BJ (cell line): ENCODE measurements at places on chromosomes 2 and 18. TPM values are rescaled to one million over a fixed set of nuclear protein-coding genes. Genes with fewer than 3 reads are reported as not detected.

The CHST9 gene
- not detected in 2 replicates for polyA plus RNA-seq

The MBP gene
- 2.1 and 2.3 TPM in 2 replicates for polyA plus RNA-seq

DNA sequence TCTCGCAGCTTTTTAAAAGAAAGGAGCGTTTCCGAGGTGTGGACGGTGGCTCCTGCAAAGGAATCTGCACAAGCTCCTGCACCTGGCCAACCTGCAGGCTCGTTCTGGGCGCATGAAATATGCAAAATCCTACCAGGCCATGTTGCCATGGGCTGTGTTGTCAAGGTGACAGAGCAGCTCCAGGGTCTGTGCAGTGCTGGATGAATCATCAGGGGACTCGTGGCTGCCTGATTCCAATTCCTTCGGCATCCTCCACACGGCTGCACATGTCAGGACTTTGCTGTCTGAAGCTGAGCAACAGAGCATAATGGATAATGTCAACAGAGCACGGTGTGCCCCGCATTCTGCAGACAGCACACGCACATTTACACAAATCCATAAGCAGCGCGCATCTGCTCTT is 120.5 kb downstream of the EIPR1 start:
- no peak for DNase-seq

DNA sequence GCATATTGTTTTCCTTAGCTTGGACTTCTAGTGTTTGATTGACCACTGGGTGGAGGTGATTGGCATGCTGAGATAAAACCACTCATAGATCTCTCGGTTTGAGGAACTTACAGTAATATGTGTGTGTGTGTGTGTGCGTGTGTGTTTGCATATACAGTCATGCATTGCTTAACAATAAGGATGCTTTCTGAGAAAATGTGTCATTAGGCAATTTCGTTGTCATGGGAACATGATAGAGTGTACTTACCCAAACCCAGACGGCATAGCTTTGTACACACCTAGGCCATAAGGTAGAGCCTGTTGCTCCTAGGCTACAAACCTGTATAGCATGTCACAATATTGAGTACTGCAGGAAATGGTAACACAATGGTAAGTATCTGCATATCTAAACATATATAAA is 167.3 kb downstream of the NYAP2 start:
- DNase-seq: no peak

DNA sequence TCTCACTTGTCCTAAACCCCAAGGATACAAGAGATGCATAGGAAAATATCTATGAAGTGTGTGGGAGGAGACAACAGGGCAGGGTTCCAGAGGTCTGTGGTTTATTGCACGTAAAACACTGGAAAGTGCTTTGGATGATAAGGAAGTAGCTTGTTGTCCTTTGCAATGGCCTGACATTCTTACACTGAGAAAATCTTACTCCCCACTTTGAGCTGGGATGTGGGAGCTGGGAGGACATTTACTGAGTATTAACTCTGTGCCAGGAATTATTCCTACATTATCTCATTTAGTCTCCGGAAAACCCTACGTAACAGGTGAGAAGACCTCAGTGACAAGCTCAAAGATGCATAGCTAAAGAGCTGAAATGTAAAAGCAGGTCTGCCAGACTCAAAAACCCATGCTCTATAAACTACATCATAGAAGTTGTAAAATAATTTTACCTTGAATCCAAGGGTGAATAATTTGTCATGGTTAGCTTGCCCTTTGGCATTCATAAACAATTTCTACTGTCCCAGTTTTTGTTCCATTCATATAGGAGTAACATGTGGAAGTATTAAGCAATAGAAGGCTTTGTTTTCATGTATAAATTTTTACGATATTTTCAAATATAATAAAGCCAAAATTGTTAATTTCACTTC is 9.2 kb upstream of the GALNT3 start:
- DNase-seq: no peak

DNA sequence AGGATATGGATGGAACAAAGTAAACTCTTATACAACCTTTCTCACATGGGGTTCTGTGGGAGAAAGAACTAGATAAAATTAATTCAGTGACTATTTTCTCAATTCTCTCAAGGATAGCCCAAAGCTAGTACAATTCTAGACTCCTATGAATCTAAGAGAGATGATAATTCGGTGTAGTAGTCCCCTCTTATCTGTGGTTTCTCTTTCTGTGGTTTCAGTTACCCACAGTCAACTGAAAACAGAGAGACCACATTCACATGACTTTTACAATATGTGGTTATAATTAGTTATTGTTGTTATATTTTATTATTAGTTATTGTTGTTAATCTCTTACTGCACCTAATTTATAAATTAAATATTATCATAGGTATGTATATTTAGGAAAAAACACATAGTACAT is 53.5 kb upstream of the C2orf15 start:
- no peak for DNase-seq
